H4 (cell line): ENCODE measurements at places on chromosomes 11 and 22. TPM values are rescaled to one million over a fixed set of nuclear protein-coding genes. Genes with fewer than 3 reads are reported as not detected.

GRCh38 chr22:22932512-22932941, 44.9 kb downstream of the IGLL5 start:
- DNase-seq = no peak

DNA sequence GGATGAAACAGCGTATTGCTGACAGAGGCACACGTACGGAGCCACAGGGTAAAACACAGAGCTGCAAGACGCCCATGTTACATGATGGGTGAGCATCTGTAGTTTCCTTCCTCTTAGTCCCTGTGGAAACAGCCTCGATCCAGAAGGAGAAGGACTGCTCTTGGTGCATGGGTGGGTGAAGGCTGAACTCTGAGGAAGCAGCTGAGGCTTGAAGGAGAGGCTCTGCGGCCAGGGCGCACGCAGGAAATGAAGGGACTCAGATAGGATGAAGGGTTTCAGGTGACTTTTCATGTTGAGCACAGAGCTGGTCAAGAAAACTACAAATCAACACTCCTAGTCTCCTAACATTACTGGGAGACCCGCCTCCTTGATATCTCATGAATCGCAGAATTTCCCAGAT, 65.7 kb upstream of the ADA2 start:
- DNase-seq = no peak

- no peak for DNase-seq
Observed at GRCh38 chr11:69864686-69865661, 45.8 kb upstream of the FGF3 start.

GRCh38 chr11:111565114-111565720, 24.7 kb downstream of the LAYN start:
- peak; percentile 64 for DNase-seq

The INS gene
- not detected in 2 replicates for total RNA-seq

GRCh38 chr22:44620129-44620840, 81.7 kb upstream of the PRR5 start:
- no peak for DNase-seq

The CSNK1E gene
- total RNA-seq = 87.4 and 95.4 TPM in 2 replicates

DNA sequence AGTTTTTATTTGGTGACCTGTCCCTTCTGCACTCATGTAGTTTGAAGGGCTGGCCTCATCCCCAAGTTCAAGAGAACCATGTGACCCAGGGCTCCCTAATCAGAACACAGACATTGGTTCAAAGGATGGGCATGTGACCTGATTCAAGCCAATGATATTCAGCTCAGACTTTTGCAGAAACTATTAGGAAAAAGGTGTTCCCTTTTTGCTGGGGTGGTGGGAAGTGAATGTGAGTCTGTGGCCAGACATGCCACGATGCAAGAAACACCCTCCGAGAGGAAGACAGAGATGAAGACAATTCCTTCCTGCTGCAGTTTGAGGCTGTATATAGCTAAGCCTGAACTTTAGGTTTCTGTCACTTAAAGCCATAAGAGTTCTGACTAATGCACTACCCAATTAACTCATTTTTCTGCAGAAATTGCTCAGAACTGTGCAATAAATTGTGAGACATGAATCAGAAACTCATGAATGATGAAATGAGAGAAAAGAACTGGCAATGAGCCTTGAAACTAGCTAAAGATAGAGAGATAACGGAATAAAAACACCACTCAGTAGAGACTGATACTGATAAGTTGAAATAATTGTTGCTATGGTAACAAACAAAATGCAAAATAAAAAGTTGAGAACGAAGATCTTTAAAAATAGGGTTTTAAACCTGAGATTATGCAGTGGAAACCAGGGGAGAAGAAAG, 9.2 kb upstream of the MAPK1 start:
- no peak for DNase-seq

GRCh38 chr22:31659246-31659645, 2.8 kb downstream of the PISD start:
- no peak for DNase-seq

- DNase-seq = peak; percentile 4
Observed at GRCh38 chr11:91394727-91395414, 829.7 kb upstream of the FAT3 start.

GRCh38 chr11:18611196-18611595, 11.6 kb downstream of the MISFA start:
- DNase-seq = no peak

DNA sequence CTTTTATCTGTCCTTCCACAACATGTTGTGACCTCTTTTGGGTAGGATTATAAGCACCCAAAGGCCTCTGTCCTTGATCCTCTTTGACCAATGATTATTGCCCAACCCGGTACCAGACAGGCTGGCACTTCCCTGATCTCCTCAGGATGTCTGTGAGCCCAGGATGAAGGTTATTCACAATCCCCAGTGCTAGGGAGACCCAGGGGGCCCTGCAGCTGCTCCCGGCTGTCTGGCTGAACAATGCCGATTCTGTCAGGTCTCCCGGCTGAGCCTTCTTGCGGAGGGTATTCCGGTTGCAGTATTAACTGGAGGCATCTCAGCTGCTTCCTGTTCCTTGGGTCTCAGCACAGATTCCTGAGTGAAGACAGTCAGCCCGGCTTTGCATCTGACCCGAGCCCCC, 71.2 kb upstream of the CDON start:
- DNase-seq = no peak
